ENCODE measurements at places on chromosomes 3 and 15. TPM values are rescaled to one million over a fixed set of nuclear protein-coding genes. Genes with fewer than 3 reads are reported as not detected.

GRCh38 chr15:27426805-27427204 is 455.8 kb downstream of the GABRG3 start:
- H3K27me3 ChIP-seq: no peaks in the 10 kb centered on the region
- no peak overlapping the region for H3K27ac ChIP-seq
- no peak overlapping the region for H3K4me3 ChIP-seq
- H3K36me3 ChIP-seq: no peaks in the 10 kb centered on the region
- no peaks in the 10 kb centered on the region for H3K4me1 ChIP-seq

GRCh38 chr3:109532257-109533216 is 195.2 kb upstream of the DPPA4 start:
- DNase-seq: peak; percentile 77
- H3K36me3 ChIP-seq: no peaks in the 10 kb centered on the region
- H3K27me3 ChIP-seq: no peaks in the 10 kb centered on the region
- H3K4me1 ChIP-seq: no peaks in the 10 kb centered on the region
- H3K27ac ChIP-seq: no peak overlapping the region
- no peak overlapping the region for H3K4me3 ChIP-seq

GRCh38 chr15:73607405-73607804 is 25.8 kb downstream of the NPTN start:
- no peak overlapping the region for H3K4me3 ChIP-seq
- no peaks in the 10 kb centered on the region for H3K36me3 ChIP-seq
- no peak overlapping the region for H3K27ac ChIP-seq
- H3K4me1 ChIP-seq: peaks cover 25% of the 10 kb centered on the region
- no peaks in the 10 kb centered on the region for H3K27me3 ChIP-seq

DNA sequence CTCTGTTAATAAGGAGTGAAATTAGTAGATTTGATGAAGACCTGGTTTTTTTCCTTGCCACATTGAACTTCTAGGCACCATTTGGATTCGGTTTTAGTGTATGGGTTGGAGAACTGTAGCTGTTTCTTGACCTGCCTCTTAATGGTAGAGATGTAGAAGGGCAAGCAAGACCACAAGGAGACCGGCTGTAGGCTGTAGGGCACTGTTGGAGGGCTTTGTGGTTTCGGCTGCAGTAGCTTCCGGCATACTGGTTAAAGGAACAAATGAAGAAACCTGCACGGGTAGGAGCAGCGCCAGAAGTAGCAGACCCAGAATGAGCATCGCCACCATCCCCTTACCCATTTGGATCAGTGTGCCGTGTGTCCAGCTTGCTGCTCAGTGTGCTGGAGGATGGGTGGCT is 7.9 kb downstream of the PCLAF start:
- no peak overlapping the region for H3K4me3 ChIP-seq
- H3K27ac ChIP-seq: no peak overlapping the region
- no peaks in the 10 kb centered on the region for H3K36me3 ChIP-seq
- no peak for DNase-seq
- H3K4me1 ChIP-seq: no peaks in the 10 kb centered on the region

DNA sequence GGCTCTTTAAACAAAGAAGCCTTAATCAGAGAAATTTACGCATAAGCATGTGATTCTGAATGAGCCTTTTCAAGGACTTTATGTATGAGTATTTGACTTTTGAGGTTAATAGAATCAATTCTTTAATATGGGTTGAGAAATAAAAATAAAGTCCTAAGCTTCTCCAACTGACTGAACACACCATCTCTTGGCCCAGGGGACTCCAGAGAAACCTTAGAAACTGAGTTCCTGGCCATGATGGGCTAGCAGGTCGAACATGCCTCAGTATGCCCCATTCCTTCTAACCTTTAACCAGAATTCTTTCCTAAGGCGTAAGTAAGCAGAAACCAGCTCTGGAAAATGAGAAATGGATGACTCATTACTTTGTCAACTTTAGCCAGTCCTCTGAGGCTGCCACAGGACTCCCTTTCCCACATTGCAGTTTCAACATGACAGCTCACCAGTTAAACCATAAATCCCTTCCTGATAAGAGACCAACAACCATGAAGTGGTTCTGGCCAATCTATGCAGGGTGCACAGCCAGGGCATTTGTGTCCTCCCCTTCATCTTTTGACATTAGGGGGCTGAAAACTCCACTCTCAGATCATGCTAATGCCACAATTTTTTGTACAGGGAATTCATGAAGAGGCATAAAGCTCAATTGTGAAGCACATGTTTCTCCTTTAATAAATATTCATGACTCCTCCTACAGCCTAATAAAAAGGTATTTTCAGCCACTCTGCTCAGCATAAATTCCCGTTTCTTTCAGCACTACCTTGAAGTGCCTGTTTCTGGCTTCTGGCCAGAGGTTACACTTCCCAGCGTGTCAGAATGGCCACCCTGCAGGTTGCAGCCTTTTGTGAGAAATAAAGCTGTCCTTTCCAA is 33.3 kb downstream of the TM4SF18 start:
- no peaks in the 10 kb centered on the region for H3K36me3 ChIP-seq
- DNase-seq: no peak
- no peaks in the 10 kb centered on the region for H3K27me3 ChIP-seq
- H3K4me3 ChIP-seq: no peak overlapping the region
- no peaks in the 10 kb centered on the region for H3K4me1 ChIP-seq

GRCh38 chr15:63244976-63245645 is 32.3 kb upstream of the APH1B start:
- no peaks in the 10 kb centered on the region for H3K4me1 ChIP-seq
- H3K27me3 ChIP-seq: no peaks in the 10 kb centered on the region
- DNase-seq: no peak
- H3K4me3 ChIP-seq: no peak overlapping the region
- no peaks in the 10 kb centered on the region for H3K36me3 ChIP-seq

DNA sequence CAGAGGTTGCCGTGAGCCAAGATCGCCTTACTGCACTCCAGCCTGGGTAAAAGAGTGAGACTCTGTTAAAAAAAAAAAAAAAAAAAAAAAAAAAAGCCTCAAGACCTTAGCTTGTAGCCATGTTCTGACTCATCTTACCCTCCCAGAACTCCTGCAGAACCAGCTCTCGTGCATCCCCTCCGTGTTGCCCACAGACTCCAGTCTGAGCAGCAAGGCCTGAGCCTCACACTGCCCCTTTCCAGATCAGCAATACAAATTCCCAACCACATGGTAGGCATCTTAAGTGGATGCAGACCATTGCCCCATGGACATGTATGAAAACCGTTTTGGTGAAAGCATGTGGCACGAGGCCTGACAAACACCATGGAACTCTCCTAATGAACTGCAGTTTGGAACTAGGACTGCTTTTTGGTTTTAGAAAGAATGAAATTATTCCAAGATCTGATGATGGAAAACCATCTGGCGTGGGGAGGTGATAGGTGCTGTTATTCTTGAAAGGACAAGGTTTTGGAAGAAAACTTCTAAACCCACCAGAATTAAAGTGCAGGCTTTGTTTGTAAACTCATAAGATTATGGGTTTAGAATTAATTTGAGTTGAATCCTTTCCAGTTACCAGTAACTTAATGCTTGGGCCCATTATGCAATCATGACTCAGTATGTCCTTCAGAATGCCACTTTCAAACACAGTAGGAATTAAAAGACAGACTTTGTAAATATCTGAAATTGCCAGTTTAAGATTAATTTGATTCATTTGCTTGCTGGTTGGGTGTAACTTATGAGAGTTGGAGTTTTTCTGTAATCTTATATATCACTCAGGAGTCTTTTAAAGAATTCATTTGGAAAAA is 163.7 kb upstream of the LRTM1 start:
- no peak overlapping the region for H3K4me3 ChIP-seq
- H3K27me3 ChIP-seq: no peaks in the 10 kb centered on the region
- no peaks in the 10 kb centered on the region for H3K4me1 ChIP-seq

- H3K27ac ChIP-seq: no peak overlapping the region
- H3K4me1 ChIP-seq: peaks cover 4% of the 10 kb centered on the region
- DNase-seq: peak; percentile 75
Observed at GRCh38 chr3:158097593-158098308, 8.5 kb downstream of the SHOX2 start.

DNA sequence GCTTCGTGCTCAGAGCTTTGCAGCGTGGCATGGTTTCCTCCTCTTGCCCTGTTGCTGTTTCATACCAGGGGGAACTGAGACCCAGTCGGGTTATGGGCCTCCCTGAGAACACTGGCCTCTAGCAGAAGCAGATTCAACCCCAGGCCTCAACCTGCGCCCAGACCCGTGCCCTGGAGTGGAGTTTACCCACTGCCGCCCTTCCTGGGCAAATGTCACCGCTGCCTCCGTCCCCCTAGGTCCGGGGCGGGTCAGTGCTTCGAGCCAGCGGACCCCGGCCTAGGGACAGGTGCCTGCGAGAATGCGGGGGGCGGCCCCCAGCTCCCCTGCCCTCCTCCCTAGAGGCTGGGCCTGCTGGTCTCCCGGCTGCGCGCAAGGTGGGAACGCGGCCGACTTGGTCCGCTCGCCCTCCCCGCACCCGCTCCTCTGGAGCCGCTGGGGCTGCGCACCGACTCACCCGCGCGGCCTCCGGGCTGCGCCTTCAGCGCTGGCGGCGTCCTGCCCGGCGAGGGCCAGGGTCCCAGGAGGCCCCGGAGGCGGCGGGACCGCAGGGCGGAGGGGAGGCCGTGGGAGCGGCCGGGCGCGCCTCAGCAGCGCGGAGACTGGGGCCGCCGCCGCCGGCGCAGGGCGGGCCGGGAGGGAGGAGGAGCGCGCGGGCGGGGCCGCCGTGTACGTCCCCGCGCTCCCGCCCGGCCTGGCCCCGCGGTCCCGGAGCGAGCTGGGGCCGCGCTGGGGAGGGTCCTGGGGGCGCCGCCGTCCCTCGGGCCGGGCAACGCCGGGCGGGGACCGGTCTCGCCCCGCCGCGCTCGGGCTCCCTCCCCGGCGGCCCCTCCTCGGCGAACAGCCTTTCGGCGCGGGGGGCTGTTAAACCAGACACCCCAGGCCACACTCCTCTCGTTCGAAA is at the start of gene PIGZ:
Gene PIGZ, minus strand, starts transcription at position 601 of the 901 bp plus-strand sequence. CDS start 16,802 bp downstream, outside the sequence.
- H3K4me3 ChIP-seq: peak within 1 kb of the TSS; percentile 61
- no peak for DNase-seq
- H3K4me1 ChIP-seq: peaks cover 6% of the 10 kb centered on the region
- H3K27me3 ChIP-seq: no peaks in the 10 kb centered on the region
- peak within 1 kb of the TSS; percentile 67 for H3K27ac ChIP-seq

DNA sequence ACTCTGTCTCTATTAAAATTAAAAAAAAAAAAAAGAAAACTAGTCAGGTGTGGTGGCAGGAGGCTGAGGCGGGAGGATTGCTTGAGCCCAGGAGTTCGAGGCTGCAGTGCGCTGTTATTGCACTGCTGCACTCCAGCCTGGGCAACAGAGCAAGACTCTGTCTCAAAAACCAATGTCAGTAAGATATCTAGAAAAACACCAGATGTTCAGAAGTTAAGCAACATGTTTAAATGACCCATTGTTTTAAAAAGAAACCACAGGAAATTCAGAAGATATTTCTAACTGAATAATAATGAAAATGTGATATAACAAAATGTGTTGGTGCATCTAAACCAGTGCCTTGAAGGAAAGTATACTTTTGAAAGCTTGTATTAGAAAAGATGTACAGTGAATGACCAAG is 203.4 kb upstream of the CGNL1 start:
- H3K27ac ChIP-seq: no peak overlapping the region
- no peaks in the 10 kb centered on the region for H3K27me3 ChIP-seq
- H3K4me3 ChIP-seq: no peak overlapping the region
- no peak for DNase-seq

DNA sequence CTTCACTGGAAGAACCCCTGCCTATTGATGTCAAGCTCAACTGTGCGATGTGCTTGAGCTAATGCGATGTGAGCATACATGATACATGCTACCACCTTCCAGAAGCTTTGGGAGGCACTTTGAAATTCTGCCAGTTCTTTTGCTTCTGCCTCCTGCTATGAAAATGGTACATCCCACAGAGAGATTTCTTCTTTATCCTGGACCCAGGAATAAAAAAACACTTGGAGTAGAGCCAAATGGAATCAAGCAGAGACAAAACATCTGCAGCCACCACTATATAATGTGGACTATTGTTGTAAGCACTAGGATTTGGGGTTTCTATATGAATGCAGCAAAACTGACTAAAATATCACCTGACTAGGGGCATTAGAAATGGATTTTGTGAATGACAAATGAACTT is 119.9 kb upstream of the GAP43 start:
- H3K36me3 ChIP-seq: no peaks in the 10 kb centered on the region
- H3K4me3 ChIP-seq: no peak overlapping the region
- H3K27me3 ChIP-seq: no peaks in the 10 kb centered on the region
- no peak overlapping the region for H3K27ac ChIP-seq

DNA sequence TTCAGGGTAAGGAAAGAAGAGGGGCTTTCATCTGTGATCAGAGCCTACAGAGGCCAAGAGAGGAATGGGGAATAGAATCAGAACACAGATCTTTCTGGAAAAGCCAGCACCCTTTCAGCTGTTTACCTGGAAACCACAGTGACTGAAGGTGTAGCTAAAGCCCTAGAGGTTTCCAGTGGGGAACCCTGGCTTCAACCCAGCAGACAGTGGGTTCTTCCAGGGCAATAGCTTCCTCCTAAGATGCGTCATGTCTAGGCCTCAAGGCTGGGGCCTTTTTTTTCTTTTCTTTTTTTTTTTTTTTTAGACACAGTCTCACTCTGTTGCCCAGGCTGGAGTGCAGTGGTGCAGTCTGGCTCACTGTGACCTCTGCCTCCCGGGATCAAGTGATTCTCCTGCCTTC is 3.1 kb upstream of the CPNE9 start:
- no peak for DNase-seq
- no peak overlapping the region for H3K4me3 ChIP-seq
- no peaks in the 10 kb centered on the region for H3K27me3 ChIP-seq
- H3K27ac ChIP-seq: no peak overlapping the region
- no peaks in the 10 kb centered on the region for H3K36me3 ChIP-seq
- no peaks in the 10 kb centered on the region for H3K4me1 ChIP-seq

DNA sequence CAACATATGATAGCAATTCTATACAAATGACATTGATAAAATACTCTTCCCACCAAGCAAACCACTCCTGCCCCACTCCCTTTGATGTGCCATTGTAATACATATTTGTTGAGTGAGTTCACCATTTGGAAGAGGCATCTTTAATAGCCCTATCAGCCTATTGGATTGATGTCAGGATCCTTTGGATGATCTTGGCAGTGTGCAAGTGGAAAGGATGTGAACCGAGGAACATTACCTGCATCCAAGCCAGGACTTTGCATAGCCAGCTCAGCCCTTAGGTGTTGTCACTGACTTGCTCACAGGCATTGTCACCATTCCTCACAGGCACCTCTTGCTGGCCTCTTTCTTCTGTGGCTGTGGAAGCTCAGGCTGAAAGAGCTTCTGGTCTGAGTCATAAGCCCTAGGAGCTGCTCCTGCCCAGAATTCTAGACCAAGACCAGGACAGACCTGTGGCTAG is 16.5 kb upstream of the TIMP4 start:
- no peak for DNase-seq
- peaks cover 20% of the 10 kb centered on the region for H3K4me1 ChIP-seq
- H3K27me3 ChIP-seq: no peaks in the 10 kb centered on the region

GRCh38 chr3:136067211-136067610 is 101.7 kb downstream of the PPP2R3A start:
- no peak overlapping the region for H3K4me3 ChIP-seq
- H3K36me3 ChIP-seq: no peaks in the 10 kb centered on the region
- no peak for DNase-seq
- H3K4me1 ChIP-seq: peaks cover 16% of the 10 kb centered on the region
- no peak overlapping the region for H3K27ac ChIP-seq
- no peaks in the 10 kb centered on the region for H3K27me3 ChIP-seq

The CADM2 gene
- 2.7 TPM for total RNA-seq

The CCDC39 gene
- total RNA-seq: 3.5 TPM

The LRRN1 gene
- total RNA-seq: 51.3 TPM

The SERINC4 gene
- 7.0 TPM for total RNA-seq

The FBN1 gene
- 48.5 TPM for total RNA-seq

Data from testis (tissue), 5 donors.